T-helper 1 cell treated with Interleukin-12 subunit alpha and Interleukin-12 subunit beta and Interleukin-4 antibody, amounts not matched to agents 30 ng/mL and 1 ng/mL, for 36 hours (primary cell): ENCODE measurements at places on chromosomes 7 and 10. TPM values are rescaled to one million over a fixed set of nuclear protein-coding genes. Genes with fewer than 3 reads are reported as not detected.

RAMP3 gene
- not detected in 2 replicates for total RNA-seq

C10orf53 gene
- not detected in 2 replicates for total RNA-seq

SOSTDC1 gene
- total RNA-seq: not detected in 2 replicates

PLXDC2 gene
- 0.10 TPM in 1 of 2 replicates, not detected in the other for total RNA-seq

CRHR2 gene
- total RNA-seq: not detected in 2 replicates

FMC1 gene
- total RNA-seq: 3.9 and 4.6 TPM in 2 replicates

AGR2 gene
- total RNA-seq: not detected in 2 replicates

PHKG1 gene
- 1.5 and 2.0 TPM in 2 replicates for total RNA-seq

ECHDC3 gene
- 0.17 and 0.49 TPM in 2 replicates for total RNA-seq

ZRANB1 gene
- total RNA-seq: 13.3 and 15.3 TPM in 2 replicates

PON1 gene
- total RNA-seq: not detected in 2 replicates

NXPH1 gene
- not detected in 2 replicates for total RNA-seq
